ENCODE measurements at places on chromosomes 6 and 20. TPM values are rescaled to one million over a fixed set of nuclear protein-coding genes. Genes with fewer than 3 reads are reported as not detected.

Gene SIRPA
- total RNA-seq, result 16.0 TPM

Gene GABRR1
- total RNA-seq, result not detected

Gene FRK
- 16.9 TPM for total RNA-seq

DNA sequence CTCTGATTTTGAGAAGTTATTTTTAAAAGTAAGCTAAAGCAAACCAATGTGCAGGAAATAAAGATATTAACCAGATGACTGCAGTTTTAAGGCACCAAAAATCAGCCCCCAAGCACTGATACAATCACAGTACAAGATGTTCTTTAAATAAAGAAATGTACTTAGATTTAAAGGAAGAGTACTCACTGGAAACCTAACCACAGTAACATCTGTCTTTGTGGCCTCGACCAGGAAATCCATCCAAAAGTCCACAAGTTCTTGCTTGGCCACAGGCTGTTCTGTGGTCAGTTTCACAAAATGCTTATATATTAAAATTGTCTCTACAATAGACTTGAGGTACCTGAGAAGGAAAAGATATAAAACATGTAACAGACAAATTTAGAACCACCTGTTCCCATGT is 105.9 kb upstream of the MAP7 start:
- no peak for DNase-seq

- DNase-seq, result no peak
Measured at GRCh38 chr6:98800866-98801265, 33.5 kb upstream of the POU3F2 start.

DNA sequence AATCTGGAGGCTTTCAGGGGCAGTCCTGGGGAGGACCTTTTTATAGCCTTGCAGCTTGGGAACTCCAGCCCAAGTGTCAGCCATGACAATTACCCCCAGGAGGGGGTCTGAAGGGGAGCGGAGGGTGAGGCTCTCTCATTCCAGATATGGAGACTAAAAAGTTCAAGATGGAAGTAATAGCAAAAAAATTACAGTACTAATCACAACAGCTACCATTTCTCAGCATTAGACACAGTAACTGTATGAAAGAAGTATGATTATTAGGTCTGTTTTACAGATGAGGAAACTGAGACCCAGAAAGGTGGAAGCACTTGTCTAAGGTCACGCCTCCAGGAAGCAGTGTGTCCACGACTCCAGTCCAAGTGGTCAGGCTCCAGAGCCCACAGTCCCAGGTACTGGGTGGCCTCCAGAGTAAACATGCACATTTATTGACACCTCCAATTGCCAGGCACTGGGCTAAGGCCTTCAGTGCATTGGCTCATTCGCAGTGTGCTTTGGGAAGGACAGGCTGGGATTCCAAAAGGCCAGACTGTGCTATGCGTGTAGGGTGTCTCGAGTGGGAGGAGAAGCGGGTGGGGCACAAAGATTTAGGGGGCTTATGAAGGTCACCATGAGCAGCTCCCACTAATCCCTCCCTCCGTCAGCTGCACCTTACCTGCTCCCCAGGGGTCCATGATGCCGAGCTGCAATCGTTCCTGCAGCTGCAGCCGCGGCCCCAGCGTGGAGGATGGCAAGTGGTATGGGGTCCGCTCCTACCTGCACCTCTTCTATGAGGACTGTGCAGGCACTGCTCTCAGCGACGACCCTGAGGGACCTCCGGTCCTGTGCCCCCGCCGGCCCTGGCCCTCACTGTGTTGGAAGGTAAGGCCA is 2.3 kb downstream of the NRSN2 start:
- no peak for DNase-seq

- no peak for DNase-seq
Measured at GRCh38 chr6:73302339-73302738, 39.3 kb upstream of the KHDC1 start.

GRCh38 chr6:136640132-136640915 is 90.1 kb upstream of the MAP7 start:
- DNase-seq, result no peak

- no peak for DNase-seq
Measured at GRCh38 chr6:34181908-34182307, 36.0 kb upstream of the GRM4 start.

DNA sequence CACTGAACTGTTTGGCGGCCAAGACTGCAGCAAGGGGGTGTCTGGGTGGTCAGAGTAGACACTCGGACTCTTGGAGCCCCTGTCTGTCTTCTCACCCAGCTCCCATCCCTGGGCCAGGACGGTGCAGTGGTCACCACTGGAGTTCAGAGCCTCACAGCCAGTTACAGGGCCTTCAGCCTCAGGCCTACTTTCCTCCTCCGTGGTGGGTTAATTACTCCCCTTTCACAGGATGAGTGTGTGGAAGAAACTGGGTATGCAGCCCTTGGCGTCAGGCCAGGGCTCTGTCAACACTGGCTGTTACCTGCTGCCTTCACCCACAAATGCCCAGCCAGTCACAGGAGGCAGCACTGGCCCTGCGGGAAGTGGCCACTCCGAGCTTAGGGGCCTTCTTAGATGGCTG is 1.8 kb upstream of the YTHDF1 start:
- no peak for DNase-seq

DNA sequence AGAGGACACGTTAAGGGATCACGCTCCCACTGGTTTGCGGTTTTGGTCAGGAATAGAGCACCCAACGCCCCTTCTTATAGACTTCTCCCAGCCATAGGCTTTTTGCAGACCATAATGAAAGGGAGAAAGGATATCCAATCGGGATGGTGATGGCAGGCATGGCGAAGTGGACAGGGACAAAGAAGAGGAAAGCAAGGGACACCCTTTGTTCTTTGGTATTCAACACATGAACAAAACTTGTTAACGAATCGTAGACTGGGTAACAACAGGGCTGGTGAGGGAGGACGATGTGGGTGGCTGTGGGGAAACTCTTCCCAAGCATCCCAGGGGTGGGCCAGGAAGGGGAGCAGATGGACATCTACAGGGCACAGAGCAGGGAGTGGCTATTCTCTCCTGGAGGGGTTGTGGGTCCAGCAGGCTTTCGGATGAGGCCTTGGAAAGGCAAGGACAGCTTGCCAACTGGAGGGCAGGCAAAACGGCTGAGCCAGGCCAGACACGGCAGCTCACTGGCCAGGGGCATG is 1.4 kb upstream of the HSP90AB1 start:
- no peak for DNase-seq
